ENCODE measurements at places on chromosomes 3 and 15. TPM values are rescaled to one million over a fixed set of nuclear protein-coding genes. Genes with fewer than 3 reads are reported as not detected.

DNA sequence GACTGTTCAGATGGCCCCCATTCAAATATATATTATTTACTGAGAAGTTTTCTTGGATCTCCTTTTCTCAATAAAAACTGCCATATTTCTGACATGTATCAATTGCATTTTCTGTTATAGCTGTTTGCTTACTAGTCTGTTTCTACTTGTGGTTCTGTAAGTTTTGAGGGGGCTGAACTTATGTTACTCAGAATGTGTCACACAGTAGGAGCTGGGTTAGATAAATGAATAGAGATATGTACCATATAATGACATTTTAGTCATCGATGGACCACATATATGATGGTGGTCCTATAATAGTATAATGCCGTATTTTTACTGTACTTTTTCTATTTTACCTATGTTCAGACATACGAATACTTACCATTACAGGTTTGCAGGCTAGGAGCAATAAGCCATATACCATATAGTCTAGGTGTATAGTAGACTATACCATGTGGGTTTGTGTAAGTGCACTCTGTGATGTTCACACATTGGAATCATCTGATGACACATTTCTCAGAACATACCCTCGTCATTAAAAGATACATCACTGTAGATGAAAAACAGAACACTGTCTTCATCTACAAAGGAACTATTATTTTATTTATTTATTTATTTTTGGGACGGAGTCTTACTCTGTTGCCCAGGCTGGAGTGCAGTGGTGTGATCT, 22.3 kb downstream of the PPP4R2 start:
- H3K27ac ChIP-seq: no peak overlapping the region
- H3K27me3 ChIP-seq: no peaks in the 10 kb centered on the region
- H3K4me3 ChIP-seq: no peak overlapping the region

GRCh38 chr3:136135039-136135802, 60.9 kb downstream of the MSL2 start:
- H3K36me3 ChIP-seq: no peaks in the 10 kb centered on the region
- H3K27me3 ChIP-seq: no peaks in the 10 kb centered on the region
- no peak overlapping the region for H3K4me3 ChIP-seq
- no peak for DNase-seq

GRCh38 chr15:67914537-67915460, 75.0 kb upstream of the RNU6-1 start:
- peak; percentile 69 for DNase-seq
- H3K27ac ChIP-seq: peak overlapping the region; percentile 52
- no peaks in the 10 kb centered on the region for H3K27me3 ChIP-seq
- H3K4me3 ChIP-seq: no peak overlapping the region

DNA sequence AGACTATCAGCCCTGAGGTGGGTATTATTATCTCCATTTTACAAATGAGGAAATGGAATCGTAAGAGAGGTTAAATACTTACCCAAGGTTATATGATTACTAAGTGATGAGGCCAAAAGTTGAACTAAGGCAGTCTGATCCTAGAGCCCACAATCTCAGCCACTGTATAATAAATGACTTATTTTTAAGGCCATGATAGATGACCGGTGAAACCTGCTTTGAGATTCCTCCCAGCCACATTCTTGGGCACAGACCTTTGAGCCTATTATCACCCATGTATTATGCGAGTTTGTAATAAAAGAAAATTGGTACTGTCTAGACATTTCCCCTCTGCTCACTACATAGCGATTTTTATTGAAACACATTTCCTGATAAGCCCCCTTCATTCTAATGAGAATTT, 37.4 kb downstream of the POLQ start:
- H3K36me3 ChIP-seq: no peaks in the 10 kb centered on the region
- H3K27me3 ChIP-seq: no peaks in the 10 kb centered on the region
- no peak for DNase-seq
- H3K27ac ChIP-seq: no peak overlapping the region
- no peak overlapping the region for H3K4me3 ChIP-seq

DNA sequence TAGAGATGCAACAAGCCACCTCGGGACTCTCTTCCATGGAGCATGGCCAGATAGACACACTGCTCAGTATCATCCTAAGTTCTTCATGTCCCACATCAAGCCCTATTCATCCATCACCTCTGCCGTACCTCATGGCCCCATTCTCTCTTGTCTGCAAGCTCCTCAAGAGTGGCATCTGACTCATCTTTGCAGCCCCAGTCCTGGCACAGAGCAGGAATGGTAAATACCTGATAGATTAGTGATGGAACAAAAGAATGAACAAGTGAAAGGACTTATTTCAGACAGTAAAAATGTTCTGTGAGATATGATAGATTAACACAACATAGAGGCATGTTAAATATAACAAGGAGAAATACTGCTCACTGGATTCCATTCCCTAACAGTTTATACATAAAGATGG, 176.4 kb downstream of the ISL2 start:
- DNase-seq: no peak
- H3K36me3 ChIP-seq: no peaks in the 10 kb centered on the region
- no peak overlapping the region for H3K27ac ChIP-seq
- peaks cover 9% of the 10 kb centered on the region for H3K4me1 ChIP-seq

DNA sequence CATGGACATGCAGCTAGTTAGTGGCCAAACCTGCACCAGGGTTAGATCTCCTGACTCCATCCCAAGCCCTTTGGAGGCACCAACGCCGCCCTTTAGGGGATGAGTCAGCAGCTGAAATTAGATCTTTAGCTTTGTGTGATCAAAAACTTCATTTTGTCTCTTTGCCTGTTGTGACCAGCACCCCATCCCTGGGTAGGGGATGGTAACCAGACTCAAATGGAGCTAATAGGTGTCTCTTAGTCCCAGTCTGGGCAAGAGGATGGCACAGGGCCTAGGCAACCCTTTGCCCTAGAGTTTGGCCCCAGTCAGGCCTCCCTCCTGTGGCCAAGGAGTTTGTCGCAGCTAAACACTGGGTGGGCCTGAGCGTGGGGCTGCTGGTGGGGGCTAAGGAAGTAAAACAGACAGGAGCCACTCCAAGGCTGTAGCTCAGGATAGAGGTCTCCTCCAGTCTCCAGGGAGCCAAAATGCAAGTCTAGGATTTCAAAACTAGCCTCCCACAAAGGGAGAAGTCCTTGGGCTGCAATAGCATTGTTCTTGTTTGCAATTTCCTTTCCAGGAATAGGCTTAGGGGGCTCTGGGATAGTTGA, 105.1 kb downstream of the CPN2 start:
- DNase-seq: no peak
- H3K27ac ChIP-seq: no peak overlapping the region
- no peaks in the 10 kb centered on the region for H3K27me3 ChIP-seq
- H3K4me1 ChIP-seq: peaks cover 11% of the 10 kb centered on the region
- no peak overlapping the region for H3K4me3 ChIP-seq

DNA sequence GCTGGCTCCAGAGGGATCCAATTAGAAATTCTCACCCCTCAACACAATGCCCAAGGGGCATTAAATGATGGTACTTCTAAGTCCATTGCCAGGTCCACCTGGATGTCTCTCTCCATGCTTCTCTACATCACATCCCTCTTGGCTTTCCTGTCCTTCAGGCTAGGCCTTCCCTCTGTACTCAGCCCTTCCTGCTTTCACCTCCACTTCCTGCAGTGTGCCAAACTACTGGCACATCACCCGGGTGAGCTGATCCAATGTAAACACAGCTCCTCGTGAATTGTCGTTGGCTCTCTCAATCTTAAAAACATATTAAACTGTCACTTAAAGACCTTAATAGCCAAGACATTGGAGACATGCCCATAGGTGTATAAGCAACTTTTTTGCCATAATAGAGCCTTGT, 4.0 kb downstream of the LMCD1 start:
- no peak overlapping the region for H3K4me3 ChIP-seq
- no peaks in the 10 kb centered on the region for H3K36me3 ChIP-seq
- peak; percentile 69 for DNase-seq
- H3K27ac ChIP-seq: peak overlapping the region; percentile 94
- H3K4me1 ChIP-seq: peaks cover 52% of the 10 kb centered on the region

DNA sequence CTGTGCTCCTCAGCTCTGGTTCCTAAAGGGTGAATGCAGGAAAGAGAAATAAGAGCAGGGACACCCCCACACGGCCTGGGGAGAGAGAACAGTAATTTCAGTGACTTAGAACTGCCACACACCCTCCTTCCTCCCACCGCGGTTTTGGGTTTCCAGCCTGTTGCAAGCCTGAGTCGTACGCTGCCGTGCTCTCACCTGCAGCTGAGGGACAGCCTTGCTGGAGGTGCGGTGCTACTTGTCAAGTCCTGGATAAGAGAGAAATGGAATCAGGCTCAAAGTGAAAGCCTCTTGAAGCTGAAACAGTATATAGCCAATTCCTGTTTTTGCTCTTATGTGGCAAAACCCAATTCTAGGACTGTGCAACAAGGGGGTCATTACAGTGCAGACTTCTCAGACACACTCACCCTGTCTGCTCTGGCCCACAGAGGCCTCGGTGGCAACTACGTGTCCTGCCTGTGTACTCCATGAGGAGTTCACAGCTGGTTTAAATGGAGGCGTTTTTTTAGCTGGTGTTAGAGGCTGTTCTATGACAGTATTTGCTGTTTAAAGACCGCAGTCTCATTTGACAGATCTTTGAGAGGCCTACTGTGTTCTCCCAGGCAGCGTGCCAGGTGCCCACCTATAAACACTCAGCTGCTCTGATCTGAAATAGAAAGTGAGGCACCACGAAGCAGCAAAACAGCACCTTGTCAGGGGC, 42.9 kb downstream of the TBC1D2B start:
- no peak overlapping the region for H3K4me3 ChIP-seq
- peak overlapping the region; percentile 72 for H3K27ac ChIP-seq
- peak; percentile 55 for DNase-seq
- H3K27me3 ChIP-seq: no peaks in the 10 kb centered on the region

DNA sequence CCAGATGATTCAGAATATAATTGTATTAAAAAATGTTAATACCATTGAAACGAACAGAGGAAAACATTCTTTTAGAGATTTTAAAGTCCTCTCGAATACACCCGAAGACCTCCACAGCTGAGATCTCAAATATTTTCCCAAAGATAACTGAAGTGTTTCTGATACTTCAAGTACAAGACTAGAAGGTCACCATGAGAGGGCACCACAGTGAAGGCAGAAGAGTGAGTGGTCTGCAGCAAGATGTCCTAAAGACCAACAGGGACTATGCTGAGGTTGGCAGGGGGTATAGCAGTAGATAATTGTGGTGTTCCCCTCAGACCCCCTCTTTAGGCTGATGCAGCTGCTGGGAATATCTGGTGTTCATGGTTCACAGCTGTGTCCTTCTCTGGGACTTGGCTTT, 156.5 kb downstream of the PDCD6IP start:
- no peak overlapping the region for H3K4me3 ChIP-seq
- no peaks in the 10 kb centered on the region for H3K36me3 ChIP-seq
- H3K4me1 ChIP-seq: no peaks in the 10 kb centered on the region
- H3K27ac ChIP-seq: no peak overlapping the region
- no peaks in the 10 kb centered on the region for H3K27me3 ChIP-seq
- DNase-seq: no peak

GRCh38 chr3:48431224-48432029, 1.5 kb upstream of the PLXNB1 start:
- no peak overlapping the region for H3K4me3 ChIP-seq
- H3K4me1 ChIP-seq: peaks cover 47% of the 10 kb centered on the region
- no peak for DNase-seq
- no peaks in the 10 kb centered on the region for H3K36me3 ChIP-seq
- H3K27ac ChIP-seq: peak overlapping the region; percentile 90
- H3K27me3 ChIP-seq: no peaks in the 10 kb centered on the region

GRCh38 chr3:35745351-35745750, 106.0 kb downstream of the ARPP21 start:
- no peaks in the 10 kb centered on the region for H3K4me1 ChIP-seq
- no peaks in the 10 kb centered on the region for H3K36me3 ChIP-seq
- no peak overlapping the region for H3K27ac ChIP-seq
- DNase-seq: no peak
- H3K27me3 ChIP-seq: no peaks in the 10 kb centered on the region
- H3K4me3 ChIP-seq: no peak overlapping the region

- peaks cover 16% of the 10 kb centered on the region for H3K27me3 ChIP-seq
- no peak for DNase-seq
- no peaks in the 10 kb centered on the region for H3K36me3 ChIP-seq
- H3K4me1 ChIP-seq: peaks cover 29% of the 10 kb centered on the region
- no peak overlapping the region for H3K27ac ChIP-seq
- H3K4me3 ChIP-seq: no peak overlapping the region
Measured at GRCh38 chr3:27713435-27714145, 8.5 kb downstream of the EOMES start.

GRCh38 chr15:69976366-69976994, 121.2 kb downstream of the TLE3 start:
- H3K4me3 ChIP-seq: no peak overlapping the region
- H3K27me3 ChIP-seq: no peaks in the 10 kb centered on the region
- DNase-seq: peak; percentile 21
- no peak overlapping the region for H3K27ac ChIP-seq
- H3K4me1 ChIP-seq: no peaks in the 10 kb centered on the region
- no peaks in the 10 kb centered on the region for H3K36me3 ChIP-seq

DNA sequence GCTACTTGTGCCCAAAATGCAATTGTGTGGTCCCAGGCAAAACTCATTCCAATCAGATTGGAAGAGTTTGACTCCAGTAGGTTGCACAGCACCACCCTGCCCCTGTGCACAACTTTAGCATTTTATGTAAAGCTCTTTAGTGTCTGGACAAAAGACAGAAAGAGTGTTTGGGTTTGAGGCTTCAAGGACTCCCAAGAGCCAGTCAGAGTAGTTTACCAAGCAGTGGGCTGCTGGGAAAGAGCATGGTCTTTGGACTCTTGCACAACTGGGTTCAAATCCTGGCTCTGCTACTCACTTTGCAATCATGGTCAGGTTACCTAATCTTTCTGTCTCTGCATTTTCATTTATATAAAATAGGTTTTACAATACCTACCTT, 75.8 kb upstream of the UMPS start:
- no peak for DNase-seq
- H3K4me1 ChIP-seq: no peaks in the 10 kb centered on the region

DNA sequence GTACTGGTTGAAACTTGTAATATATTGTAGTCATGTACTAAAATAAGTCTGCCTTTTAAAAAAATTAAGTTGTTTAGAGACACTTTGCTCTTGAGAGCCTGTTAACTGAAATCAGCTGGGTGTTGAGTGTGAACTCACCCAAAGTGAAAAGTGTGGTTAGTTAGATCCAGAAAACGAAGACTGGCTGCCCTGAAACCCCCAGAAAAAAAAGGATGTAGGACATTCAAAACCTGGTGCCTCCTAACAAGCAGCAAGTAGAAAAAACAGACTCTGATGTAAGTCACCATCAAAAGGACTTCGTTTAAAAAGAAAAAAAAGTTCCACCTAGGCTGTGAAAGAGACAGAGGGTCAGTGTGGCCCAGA, 40.8 kb downstream of the UMPS start:
- no peaks in the 10 kb centered on the region for H3K36me3 ChIP-seq
- H3K27me3 ChIP-seq: no peaks in the 10 kb centered on the region
- peaks cover 14% of the 10 kb centered on the region for H3K4me1 ChIP-seq
- H3K27ac ChIP-seq: no peak overlapping the region
- H3K4me3 ChIP-seq: no peak overlapping the region

GRCh38 chr15:89839167-89839810, 24.6 kb upstream of the ANPEP start:
- H3K4me3 ChIP-seq: no peak overlapping the region
- no peaks in the 10 kb centered on the region for H3K27me3 ChIP-seq
- no peaks in the 10 kb centered on the region for H3K36me3 ChIP-seq
- peaks cover 21% of the 10 kb centered on the region for H3K4me1 ChIP-seq
- peak overlapping the region; percentile 3 for H3K27ac ChIP-seq

Gene PAK6
- total RNA-seq: 14.8 TPM

Gene UNC13C
- not detected for total RNA-seq

Gene P2RY1
- 6.9 TPM for total RNA-seq

Gene TGM5
- total RNA-seq: not detected

Gene TRH
- total RNA-seq: not detected

Gene CHSY1
- 12.2 TPM for total RNA-seq

Gene MAPKAPK3
- total RNA-seq: 29.3 TPM

All from body of pancreas (tissue), 4 donors.